Left cardiac atrium (tissue), 4 donors: ENCODE measurements at places on chromosomes 6 and 20. TPM values are rescaled to one million over a fixed set of nuclear protein-coding genes. Genes with fewer than 3 reads are reported as not detected.
A peak's percentile ranks its signal among the peaks of the same experiment; 100 is the strongest.

- no peak for DNase-seq
Measured at GRCh38 chr20:39190666-39191570, 228.8 kb downstream of the DHX35 start.

GRCh38 chr6:47836639-47837038, 54.8 kb downstream of the OPN5 start:
- DNase-seq, result no peak

DNA sequence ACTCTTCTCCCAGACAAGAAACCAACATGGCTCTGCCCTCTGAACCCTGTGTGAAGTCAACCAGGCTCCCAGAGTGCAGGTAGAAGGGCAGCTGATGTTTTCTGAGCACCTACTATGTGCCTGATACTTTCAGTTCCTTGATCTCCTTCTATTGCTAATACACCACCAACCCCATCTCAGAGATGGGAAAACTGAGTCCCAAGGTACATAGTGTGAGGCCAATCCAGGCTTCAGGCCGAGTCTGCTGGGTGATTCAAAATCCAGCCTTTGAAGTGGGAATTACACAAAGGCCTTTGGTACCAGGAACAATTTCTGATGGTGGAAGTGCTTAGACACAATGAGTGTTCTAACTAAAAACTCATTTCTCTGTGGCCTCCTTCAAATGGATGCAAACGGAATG, 96.3 kb downstream of the NFATC2 start:
- DNase-seq, result no peak

DNA sequence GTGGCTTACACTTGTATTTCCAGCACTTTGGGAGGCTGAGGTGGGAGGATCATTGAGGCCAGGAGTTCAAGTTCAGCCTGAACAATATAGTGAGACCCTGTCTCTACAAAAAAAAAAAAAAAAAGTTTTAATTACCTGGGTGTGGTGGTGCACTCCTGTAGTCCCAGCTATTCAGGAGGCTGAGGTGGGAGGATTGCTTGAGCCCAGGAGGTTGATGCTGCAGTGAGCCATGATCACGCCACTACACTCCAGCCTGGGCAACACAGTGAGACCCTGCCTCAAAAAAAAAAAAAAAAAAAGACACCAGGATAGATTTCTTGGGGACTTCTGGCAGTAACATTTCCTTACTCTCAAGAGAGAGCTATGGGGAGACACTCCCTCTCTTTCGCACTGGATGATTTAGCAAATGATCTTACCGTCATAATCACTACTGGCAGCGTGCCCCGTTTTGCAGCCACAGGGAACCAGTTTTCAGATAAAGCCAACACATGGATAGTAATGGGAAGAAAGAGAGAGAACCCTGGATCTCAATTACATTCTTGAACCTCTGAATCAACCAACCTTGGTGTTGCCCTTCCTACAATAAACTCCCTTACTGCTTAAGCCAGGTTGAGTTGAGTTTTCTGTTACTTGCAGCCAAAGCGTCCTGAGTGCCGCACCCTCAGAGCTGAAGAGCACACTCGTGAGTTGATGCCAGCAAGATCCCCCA, 18.1 kb upstream of the PTPN1 start:
- peak; percentile 45 for DNase-seq

- no peak for DNase-seq
Measured at GRCh38 chr6:110295451-110296165, 62.5 kb downstream of the METTL24 start.

AHI1 gene
- 18.0 TPM for total RNA-seq

CCR6 gene
- total RNA-seq, result not detected

HLA-DOA gene
- 1.8 TPM for total RNA-seq

MYCT1 gene
- total RNA-seq, result 13.9 TPM
